ENCODE measurements at places on chromosomes 6 and 20. TPM values are rescaled to one million over a fixed set of nuclear protein-coding genes. Genes with fewer than 3 reads are reported as not detected.

GRCh38 chr20:11544029-11544678, 373.5 kb upstream of the BTBD3 start:
- DNase-seq, result no peak
- no peak overlapping the region for H3K4me3 ChIP-seq
- H3K4me1 ChIP-seq, result peaks cover 13% of the 10 kb centered on the region
- no peaks in the 10 kb centered on the region for H3K27me3 ChIP-seq
- H3K27ac ChIP-seq, result no peak overlapping the region
- H3K36me3 ChIP-seq, result no peaks in the 10 kb centered on the region

Gene CCDC28A
- total RNA-seq, result 36.9 TPM

- H3K4me3 ChIP-seq, result no peak overlapping the region
- no peaks in the 10 kb centered on the region for H3K4me1 ChIP-seq
- no peaks in the 10 kb centered on the region for H3K27me3 ChIP-seq
Observed at GRCh38 chr20:23225407-23226060, 125.1 kb upstream of the NXT1 start.

DNA sequence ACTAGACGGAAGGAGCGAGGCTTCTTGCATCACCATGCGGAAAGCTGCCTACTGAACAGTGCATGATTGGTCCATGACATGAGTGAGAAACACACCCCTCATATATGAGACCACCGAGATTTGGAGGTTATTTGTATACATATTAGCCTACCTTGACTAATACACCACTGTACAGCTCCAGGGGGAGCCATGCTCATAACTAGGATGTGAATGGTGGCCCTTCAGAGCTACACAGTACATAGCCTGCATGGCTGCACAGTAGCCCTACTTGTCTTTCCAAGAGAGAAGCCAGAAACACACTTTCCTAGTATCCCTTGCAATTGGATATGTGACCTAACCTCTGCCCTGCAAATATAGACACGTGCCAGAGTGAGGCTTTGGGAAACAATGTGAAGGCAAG, 21.8 kb upstream of the MCUR1 start:
- no peaks in the 10 kb centered on the region for H3K4me1 ChIP-seq
- H3K27ac ChIP-seq, result no peak overlapping the region
- DNase-seq, result no peak
- no peaks in the 10 kb centered on the region for H3K36me3 ChIP-seq

Gene PARD6B
- 3.5 TPM for total RNA-seq

Gene IL20RA
- not detected for total RNA-seq

- H3K36me3 ChIP-seq, result no peaks in the 10 kb centered on the region
- no peak overlapping the region for H3K27ac ChIP-seq
- no peak overlapping the region for H3K4me3 ChIP-seq
- H3K27me3 ChIP-seq, result no peaks in the 10 kb centered on the region
- H3K4me1 ChIP-seq, result no peaks in the 10 kb centered on the region
- no peak for DNase-seq
Observed at GRCh38 chr6:27980111-27980510, 23.1 kb downstream of the OR2B6 start.

DNA sequence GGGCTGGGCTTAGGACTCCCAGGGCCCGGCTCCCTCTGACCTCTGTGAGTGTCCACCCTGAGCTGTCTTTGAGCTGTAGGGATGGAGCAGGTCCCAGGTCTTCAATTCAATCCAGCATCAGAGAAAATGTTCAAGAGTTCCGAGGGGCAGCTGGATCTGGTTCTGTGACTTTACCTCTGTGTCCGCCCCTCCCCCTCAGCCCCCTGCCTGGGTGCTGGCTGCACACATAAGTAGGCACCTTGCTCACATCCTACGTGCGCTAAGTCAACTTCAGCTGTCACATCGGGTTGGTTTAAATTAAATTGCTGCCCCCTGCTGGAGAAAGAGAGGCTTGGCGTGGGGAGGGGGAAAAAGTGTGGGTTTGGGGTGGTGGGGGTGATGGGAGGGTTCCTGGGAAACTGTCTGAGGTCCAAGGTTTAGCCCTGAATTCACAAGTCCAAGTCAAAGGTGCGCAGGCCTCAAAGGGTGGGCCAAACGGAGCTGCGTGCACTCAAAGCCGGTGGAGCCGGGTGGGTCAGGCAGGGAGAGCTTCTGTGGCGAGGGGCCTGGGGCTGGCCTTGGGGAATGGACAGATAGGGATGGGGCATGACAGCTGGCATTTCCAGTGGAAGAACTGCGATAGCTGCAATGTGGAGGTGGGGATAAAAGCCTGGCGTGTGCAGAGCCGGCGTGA, 3.0 kb downstream of the WFDC5 start:
- H3K27me3 ChIP-seq, result no peaks in the 10 kb centered on the region
- H3K27ac ChIP-seq, result no peak overlapping the region
- H3K4me1 ChIP-seq, result no peaks in the 10 kb centered on the region
- H3K4me3 ChIP-seq, result no peak overlapping the region
- no peaks in the 10 kb centered on the region for H3K36me3 ChIP-seq
- no peak for DNase-seq

Gene JAG1
- 55.6 TPM for total RNA-seq

GRCh38 chr6:152204591-152204990, 397.1 kb downstream of the ESR1 start:
- peaks cover 81% of the 10 kb centered on the region for H3K36me3 ChIP-seq
- H3K27me3 ChIP-seq, result no peaks in the 10 kb centered on the region
- no peak overlapping the region for H3K27ac ChIP-seq
- H3K4me3 ChIP-seq, result no peak overlapping the region
- no peak for DNase-seq

DNA sequence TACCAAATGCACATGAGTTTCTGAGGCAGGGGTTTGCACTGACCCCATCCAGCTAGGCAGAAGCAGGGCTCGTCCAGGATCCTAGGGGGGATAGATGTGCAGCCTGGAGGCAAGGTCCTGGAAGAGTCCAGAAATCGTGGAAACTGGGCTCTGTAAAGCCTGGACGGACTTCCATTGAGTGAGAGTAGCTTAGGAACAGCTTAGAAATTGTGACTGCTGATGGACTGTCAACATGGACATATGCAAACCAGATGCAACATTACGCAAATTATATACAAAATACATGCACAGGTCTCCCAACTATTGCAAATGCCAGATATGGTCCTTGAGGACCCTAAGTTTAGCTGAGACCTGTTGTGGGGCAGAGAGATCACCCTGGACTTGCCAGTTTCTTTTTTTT, 4.8 kb upstream of the EMILIN3 start:
- no peaks in the 10 kb centered on the region for H3K27me3 ChIP-seq
- DNase-seq, result no peak
- no peak overlapping the region for H3K4me3 ChIP-seq
- H3K4me1 ChIP-seq, result peaks cover 7% of the 10 kb centered on the region
- no peaks in the 10 kb centered on the region for H3K36me3 ChIP-seq
- no peak overlapping the region for H3K27ac ChIP-seq

Gene KCNK15
- 0.92 TPM for total RNA-seq

All from spleen (tissue), 13 donors.